Stimulated activated naive CD4-positive, alpha-beta T cell treated with Interleukin-2 at 50 U/mL for 16 hours (primary cell): ENCODE measurements at places on chromosomes 11 and 22.

GRCh38 chr11:30788849-30789248, 202.7 kb upstream of the MPPED2 start:
- DNase-seq, result no peak

- no peak for DNase-seq
These were observed 845 bp downstream of the MPPED2 start for GRCh38 chr11:30585125-30585891.

DNA sequence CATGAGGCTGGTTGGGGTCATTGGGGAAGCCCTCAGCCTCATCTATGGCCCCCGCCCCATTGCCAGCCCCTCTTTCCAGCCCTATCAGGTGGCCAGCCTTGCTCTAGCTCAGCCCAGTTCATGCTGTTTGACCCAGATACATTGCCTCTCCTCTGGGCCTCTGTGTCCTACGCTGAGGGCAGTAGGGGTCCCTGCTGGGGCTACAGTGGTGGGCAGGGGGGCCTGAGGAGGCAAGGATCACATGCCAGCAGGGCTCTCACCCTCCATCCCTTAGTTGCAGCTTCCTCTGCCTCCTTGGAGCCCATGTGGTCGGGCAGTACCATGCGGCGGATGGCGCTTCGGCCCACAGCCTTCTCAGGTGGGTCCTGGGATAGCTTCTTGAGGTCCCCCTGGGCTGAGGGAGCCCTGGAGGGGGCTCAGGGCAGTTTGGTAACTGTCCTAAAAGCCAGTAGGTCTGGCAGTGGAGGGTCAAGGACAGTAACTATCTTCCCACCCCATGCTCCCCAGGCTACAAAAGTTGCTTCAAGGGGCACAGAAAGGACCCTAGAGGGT, 19.2 kb downstream of the EMID1 start:
- DNase-seq, result no peak

- DNase-seq, result no peak
These were observed 50.7 kb upstream of the PPP6R3 start for GRCh38 chr11:68409748-68410344.

- DNase-seq, result no peak
These were observed 45.7 kb downstream of the PDGFD start for GRCh38 chr11:104118105-104118744.

DNA sequence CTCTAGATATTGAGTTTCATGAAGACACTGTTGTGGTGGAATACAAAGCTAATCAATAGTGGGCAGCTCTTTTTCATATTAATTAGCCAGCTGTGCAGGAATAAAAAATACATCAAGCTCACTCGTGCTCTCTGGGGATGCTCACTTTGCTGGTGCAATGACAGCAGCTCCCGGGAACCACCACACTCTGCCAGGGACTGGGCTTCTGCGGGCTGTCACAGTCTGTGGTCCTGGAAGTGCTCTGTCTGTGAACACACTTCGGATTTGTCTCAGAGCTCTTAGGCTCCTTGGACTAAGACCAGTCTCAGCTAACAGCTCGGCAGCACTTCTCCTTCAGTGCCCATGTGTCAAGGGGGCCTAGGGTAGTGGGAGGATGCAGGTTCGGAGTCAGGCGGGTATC, 393.5 kb downstream of the TENM4 start:
- no peak for DNase-seq

DNA sequence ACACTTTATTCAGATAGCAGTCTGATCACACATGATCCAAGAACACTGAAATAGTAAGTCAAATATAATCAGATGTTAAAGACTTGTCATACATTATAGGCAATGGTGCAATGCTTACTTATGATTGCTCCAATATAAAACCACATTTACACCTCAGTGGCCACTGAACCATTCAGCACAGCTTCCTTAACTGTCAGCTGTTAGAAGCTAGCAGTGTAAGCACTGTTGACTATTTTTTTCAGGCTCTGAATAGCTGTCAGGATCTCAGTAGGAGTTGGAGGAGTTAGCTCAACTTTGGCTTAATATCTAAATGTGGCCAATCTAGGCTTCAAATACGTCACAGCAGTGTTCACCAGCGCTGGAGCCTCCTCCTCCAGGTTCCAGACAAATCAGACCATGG, 36.6 kb downstream of the METTL15 start:
- no peak for DNase-seq

GRCh38 chr22:38756711-38757463, 1.1 kb upstream of the SUN2 start:
- no peak for DNase-seq

GRCh38 chr11:17563961-17564686, 17.1 kb downstream of the OTOG start:
- no peak for DNase-seq

DNA sequence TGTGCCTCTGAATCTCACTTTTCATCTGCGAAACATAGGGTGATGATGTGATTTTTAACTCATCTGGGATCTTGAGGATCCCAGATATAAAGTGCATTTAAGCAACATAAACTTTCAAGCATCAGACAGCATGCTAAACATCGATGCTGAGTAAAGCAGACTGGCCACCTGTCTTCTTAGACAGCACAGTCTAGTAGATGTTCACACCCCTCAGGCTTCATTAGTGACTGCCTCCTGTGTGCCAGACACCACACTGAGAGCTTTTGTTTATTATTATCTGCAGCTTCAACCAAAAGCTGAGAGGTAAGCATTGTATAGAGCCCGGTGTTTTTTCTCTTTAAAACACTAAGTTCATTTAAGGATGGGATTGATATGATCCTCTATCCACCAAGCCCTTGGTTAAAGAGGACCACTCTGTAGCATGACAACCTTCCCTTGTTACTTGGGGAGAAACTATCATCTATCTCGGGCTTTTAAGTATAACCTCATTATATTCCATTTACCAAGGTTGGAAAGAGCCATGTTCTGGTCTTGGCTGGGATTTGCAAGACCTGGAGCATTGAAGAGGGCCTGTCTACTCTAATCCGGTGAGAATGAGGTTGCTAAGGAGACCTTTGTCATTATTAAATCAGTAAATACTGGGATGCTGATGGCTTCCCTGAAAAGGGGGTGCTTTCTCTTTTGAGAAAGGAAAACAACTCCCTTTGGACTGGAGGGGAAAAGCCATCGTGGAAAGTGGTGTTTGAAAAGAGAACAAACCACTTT, 114.2 kb upstream of the SEZ6L start:
- DNase-seq, result no peak

GRCh38 chr11:106378513-106379179, 301.2 kb downstream of the AASDHPPT start:
- DNase-seq, result no peak

DNA sequence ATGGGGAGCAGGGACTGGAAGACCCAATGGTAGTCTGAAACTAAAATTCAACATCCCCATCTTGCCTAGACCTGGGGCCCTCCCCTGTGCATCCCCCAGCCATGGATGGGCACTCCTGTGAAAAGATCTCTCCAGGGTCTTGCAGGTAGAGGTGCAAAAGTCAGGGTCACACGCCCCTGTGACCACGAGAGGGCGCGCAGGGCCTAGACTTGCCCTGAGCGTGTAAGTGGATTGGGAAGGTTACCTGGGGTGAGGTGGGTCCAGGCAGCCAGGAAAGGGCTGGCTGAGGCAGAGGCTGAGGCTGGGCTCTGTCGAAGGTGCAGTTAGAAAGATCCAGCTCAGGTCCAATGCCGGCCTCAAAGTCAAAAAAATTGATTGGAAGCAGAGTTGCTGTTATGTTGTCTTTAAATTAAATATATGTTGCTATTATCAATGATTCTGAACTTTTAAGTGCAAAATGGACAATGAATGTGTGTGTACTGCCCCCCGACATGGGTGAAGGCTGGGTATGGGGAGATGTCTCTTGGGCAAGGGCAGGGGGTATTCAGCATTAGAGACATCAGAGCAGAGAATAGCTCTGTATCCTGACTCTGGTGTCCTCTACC, 4.8 kb upstream of the POU2F3 start:
- peak; percentile 40 for DNase-seq

DNA sequence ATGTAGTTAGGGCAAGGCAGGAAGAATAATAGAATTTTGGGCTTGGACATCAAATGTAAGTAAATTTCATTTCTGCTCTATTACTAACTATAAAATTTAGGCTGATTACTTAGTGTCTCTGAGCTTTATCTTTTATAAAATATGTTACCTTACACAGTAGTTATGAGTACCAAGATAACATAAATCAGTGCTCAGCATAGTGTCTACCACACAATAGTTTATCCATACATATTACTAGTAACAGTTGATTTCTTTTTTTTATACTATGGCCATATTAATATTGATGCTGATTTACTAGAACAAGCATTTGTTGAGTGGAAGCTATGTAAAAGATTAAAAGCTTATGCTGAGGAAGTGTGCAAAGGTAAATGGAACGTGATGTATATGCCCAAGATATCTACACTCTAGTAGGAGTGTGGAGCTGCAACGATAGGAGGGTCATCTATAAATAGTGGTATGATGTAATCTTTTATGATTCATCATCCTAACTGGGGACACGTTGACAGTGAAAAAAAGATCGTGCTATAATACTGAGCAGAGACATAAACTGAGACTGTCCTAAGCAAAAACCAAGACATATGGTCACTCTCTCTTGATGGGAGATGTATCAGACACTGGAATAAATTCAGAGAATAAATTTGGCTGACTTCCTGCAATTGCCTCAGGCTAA, 8.7 kb upstream of the SLC5A12 start:
- no peak for DNase-seq

DNA sequence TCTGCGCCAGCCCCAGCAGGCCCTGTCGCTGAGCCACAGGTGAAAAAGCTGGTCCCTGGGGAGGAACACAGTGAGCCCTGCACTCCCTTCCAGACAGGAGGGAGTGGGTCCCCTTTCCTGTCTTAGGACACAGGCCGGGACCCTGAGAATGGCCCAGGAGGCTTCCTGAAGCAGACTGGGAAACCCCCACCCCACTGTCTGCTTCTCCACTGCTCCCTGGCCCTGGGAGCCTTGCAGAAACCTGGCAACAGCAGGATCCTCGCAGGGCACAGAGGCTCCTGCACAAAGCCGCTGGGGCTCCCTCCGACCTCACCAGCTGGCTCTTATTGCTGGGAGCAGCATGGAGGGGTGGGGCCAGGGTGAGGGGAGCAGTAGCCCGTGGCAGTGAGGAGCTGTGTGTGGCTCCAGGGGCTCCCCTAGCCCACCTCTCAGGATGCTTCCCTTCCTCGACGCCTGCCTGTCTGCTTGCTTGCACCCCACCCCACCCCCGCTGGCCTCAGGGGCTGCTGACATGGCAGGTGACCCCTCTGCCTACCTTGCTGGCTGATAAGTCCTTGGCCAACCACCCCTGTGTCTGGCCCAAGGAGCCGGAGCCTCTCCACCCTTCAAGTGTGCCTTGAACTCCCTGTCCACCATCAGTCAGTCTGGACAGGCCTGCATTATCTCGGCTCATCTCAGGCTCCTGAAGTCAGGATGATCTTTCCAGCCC, 72.1 kb upstream of the KCNQ1OT1 start:
- DNase-seq, result no peak
